CD4-positive, alpha-beta T cell treated with Interleukin-17A for 4 hours (primary cell): ENCODE measurements at places on chromosomes 3 and 15.

GRCh38 chr3:149553781-149554451, 79.4 kb downstream of the TM4SF4 start:
- no peak for DNase-seq

DNA sequence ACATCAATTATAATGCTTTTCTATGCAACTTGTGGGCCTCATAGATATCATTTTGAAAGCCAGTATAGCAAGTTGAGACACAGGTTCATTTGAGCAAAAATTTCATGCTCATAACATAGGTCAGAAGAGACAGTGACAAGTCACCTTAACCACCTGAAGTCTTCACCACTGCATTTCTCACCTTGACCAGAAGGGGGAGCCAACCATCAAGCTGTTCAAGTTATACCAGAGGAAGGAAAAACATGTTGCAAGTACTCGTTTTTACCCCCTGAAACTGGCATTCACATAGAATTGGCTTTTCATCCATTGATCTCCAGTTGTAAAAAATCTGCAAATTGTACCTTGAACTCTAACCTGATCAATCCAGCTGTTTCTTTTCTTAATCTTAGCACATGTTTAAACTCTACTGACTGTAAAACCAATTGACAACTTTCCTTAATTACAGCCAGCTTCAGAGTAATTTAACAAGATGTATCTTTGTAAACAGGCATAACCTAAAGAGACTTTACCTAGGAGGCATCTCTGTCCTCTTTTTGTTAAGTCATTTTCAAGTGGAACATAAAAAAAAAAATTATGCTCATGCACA, 1.4 kb downstream of the LMOD3 start:
- peak; percentile 88 for DNase-seq

DNA sequence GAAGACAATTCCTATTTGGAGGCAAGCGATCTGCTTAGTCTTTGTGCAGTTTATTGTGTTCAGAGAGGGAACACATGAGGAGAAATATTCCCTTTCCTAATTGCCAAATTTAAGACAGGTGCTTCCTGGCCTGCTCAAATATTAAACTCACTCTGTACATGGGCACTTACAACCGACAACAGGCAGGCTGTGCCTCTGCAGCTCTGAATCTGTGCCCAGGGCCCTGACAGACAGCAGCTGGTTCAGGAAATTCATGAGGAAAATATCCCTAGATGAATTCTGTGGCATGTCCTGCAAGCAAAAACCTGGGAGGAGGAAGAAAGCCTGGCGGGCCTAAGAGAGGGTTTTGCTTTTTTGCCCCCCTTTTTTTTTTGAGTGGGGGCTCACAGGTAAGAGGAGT, 169.3 kb upstream of the TRIM42 start:
- no peak for DNase-seq

- DNase-seq, result no peak
Measured at GRCh38 chr15:81209635-81210034, 13.0 kb downstream of the IL16 start.

DNA sequence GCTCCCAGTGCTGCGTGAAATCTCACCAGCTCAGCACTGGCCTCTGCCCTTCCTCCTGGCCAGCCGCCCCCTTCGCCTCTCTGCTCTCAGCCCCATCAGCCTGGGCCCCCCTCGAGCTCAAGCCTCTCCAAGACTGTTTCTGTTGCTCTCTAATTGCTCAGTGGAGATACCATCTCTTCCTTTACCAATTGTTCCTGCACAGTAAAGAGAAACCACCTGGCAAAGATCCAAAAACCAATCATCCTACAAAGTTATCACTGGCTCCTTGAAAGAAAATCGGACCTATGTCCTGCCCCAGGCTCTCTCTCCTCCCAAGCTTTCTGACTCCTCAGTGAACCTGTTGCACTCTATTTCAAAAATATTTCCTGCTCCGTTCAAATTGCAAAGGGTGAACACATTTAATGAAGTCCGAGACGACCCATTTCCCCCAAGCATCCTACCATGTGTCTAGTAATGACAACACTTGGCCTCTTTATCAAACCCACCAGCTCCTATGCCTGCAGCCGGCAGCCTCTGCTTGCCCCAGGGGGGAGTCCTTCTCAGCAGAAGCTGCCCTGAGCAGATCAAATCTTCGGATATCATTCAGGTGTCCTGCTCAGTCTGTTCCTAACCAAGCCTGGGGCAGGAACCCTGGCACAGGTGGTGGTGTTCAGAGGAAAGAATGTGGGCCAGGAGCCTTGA, 53.7 kb upstream of the FAM174B start:
- no peak for DNase-seq

GRCh38 chr3:89138048-89138447, 30.6 kb downstream of the EPHA3 start:
- no peak for DNase-seq

DNA sequence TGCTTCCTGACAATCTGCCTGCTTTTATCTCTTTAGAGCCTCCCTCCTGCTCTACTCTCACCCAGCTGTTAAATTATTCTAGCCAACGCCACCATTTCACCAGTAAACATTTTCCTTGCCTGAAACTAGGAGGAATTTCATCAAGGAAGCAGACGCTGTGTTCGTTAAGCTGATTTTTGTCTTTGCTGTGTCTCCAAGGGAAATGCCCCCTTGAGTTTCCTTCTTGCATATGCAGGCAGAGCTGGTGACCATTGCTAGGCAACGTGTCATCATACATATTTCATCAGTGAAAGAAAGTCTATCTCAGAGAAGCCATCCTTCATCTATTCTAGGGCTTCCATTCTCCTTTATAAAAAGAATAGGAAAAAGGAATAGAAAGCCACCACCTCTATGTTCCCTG, 87.0 kb upstream of the ST8SIA2 start:
- no peak for DNase-seq

DNA sequence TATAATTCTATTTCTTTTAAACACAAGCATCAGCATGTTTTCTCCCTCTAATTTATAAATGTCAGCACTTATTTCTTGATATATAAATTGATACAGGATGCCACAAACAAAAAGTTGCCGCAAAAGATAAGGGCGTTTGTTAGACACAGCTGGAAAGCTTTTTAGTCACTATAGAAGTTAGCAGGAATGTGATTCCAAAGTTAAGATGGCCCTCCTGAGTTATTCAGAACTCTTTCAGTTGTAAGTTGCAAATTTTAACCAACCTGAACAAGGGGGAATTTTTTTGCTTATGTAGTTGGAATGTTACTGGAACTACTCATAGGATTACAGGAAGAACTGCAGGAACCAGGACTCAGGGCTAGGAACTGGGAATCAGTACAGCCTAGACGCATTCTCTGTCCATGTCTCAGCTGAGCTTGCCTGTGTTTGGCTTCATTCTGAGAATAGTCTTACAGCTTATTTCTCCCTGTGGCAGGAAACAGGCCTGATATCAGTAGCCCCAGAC, 166.3 kb downstream of the VGLL4 start:
- DNase-seq, result no peak

DNA sequence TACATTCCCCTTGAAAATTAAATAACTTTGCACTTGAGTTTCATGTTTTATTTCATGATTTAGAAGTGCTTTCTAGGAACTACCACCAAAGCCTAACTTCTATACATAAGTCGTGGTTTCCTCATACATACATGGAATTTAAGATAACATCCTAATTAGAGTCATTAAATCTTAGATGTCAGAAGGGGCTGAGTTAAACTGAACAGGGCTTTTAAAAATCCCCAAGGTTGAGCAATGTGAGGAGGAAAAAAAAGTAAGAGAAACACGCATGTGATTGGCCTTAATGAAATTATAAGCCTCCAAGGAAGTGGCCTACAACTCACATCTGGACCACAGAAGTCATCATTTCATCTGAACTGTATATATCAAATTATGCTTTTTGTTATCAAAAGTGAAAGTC, 303.1 kb upstream of the SEMA6D start:
- DNase-seq, result no peak
